ENCODE measurements at places on chromosomes 3 and 15.
A peak's percentile ranks its signal among the peaks of the same experiment; 100 is the strongest.

DNA sequence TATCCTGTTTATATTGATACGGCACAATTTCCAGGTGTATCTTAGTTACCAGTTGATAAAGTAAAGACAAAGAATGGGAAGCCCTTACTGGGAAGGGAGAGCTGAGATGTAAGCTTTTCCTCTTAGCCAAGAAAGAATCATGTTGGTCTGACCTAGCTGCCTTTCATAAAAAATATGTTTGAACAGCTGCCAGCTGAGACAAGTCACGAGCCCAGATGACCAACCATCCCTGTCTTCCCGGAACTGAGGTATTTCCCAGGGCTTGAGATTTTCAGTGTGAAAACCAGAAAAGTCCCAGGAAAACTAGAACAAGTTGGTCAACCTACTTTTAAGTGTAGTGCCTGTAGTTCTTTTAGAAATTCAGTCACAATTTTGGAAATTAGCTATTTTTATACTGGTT, 3.6 kb upstream of the MYH15 start:
- DNase-seq, result no peak

- DNase-seq, result no peak
These were observed 2.7 kb upstream of the ISL2 start for GRCh38 chr15:76333720-76334437.

- DNase-seq, result no peak
These were observed 5.2 kb downstream of the CAPN3 start for GRCh38 chr15:42364529-42364928.

DNA sequence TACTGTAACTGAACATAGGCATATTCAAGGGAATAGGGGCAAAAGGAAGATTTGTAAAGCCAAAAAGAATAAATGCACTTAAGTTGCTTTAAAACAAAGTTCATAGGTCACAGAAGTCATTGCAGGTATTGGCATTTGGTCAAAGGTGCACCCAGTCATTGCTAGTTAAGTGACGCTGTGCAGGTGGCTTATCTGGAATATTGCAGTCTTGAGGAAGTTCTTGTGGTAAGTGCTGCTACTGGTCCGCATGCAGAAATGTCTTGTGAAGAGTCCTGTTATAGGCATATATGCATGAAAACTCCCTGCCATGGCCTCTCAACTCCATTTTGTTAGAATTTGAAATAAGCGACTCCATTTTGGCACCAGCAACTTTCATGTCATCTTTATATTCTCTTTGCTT, 293.1 kb downstream of the GBE1 start:
- DNase-seq, result no peak

DNA sequence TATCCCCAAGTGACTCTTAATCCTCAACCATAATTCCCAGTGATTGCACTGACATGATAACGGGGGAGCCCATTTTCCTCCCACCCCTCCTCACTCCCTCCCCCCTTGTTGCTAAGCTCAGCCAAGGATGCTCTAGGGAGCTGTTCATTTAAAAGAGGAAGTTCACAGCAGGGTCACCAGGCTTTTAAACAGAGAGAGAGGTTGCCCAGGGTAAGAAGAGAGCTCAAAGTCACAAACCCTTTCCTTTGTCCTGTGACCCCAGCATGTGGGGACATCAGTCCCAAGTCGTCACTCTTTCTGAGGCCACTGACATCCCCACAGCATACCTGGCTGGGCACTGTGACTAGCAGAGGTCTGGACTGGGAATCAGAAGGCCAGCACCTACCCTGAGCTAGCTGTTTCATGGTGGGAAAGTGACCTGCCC, 144.1 kb downstream of the RORA start:
- no peak for DNase-seq

- DNase-seq, result no peak
These were observed 55.4 kb upstream of the SPPL2A start for GRCh38 chr15:50820808-50821382.

DNA sequence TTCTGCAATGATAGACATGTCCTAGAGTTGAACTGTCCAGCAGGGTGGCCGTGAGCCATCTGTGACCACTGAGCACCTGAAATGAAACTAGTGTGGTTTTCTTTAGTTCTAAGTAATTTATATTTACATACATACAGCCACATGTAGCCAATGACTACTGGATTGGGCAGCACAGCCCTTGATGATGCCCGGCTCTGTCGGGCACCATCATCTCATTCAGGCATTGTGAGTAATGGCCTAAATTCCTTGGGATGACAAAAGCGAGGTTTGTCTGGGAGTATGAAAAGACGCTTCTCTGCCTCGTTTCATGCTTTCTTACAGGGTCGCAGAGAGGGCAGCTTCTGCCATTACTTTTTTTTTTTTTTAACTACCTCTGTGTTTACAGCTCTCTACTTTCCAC, 251.9 kb upstream of the HES1 start:
- DNase-seq, result no peak

- DNase-seq, result no peak
These were observed 72.1 kb upstream of the ROPN1 start for GRCh38 chr3:124064050-124064449.

DNA sequence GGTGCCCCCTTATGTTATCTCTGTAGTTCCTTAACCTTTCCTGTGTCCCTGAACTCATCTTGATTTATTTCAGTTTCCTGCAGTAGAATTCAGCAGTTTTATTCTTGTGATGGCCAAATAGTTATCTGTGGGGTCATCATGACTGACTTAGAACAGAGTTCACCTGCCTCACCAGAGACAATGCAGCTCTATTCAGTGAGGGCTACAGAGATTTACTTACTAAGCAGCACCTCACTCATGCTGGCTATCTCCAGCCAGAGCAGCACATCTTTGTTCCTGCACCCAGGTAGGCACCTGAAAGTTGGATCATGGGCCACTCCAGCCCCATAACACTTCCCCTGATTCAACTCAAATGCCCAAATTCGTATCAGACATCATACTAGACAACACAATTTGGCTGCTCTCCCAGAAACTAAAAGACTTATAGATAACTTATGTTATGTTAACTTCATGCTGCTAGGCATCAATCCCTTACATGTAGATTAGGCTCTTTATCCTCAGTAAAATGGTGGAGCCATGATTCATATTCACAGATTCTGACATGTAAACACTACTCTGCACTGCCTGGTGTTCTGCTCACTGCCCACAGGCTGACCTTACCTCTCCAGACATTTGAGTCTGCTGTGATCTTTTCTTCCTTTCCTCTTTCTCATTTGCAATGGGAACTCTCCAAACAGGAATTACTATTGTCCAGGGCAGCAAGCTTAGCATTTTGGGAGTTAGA, 9.3 kb upstream of the GOLGB1 start:
- no peak for DNase-seq

GRCh38 chr3:66394019-66394752, 106.6 kb downstream of the LRIG1 start:
- no peak for DNase-seq

- no peak for DNase-seq
These were observed 9.4 kb upstream of the CRTC3 start for GRCh38 chr15:90520365-90520764.

- DNase-seq, result no peak
These were observed 66.4 kb downstream of the ASTE1 start for GRCh38 chr3:130960139-130960795.

- DNase-seq, result peak; percentile 39
These were observed 11.9 kb downstream of the GABRR3 start for GRCh38 chr3:98022978-98023820.

GRCh38 chr15:62483814-62484213, 318.7 kb upstream of the C2CD4B start:
- DNase-seq, result no peak

DNA sequence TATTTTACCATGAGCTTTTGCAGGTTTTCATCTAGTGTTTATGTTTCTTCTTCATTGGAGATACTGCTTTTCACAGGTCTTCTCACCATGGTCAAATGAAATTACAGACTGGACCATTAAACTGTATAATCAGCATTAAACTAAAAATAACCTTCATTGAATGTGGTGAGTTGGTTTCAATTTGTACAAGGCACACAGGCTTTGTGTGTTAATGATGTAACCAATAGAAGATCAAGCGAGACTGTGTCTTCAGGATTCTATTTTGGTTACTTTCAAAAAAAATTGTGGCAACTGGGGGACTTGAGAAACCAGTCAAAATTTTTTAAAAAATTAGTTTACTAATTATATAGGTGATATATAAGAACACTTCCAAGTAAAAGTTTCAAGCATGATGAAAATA, 54.3 kb upstream of the GCSAM start:
- DNase-seq, result no peak

DNA sequence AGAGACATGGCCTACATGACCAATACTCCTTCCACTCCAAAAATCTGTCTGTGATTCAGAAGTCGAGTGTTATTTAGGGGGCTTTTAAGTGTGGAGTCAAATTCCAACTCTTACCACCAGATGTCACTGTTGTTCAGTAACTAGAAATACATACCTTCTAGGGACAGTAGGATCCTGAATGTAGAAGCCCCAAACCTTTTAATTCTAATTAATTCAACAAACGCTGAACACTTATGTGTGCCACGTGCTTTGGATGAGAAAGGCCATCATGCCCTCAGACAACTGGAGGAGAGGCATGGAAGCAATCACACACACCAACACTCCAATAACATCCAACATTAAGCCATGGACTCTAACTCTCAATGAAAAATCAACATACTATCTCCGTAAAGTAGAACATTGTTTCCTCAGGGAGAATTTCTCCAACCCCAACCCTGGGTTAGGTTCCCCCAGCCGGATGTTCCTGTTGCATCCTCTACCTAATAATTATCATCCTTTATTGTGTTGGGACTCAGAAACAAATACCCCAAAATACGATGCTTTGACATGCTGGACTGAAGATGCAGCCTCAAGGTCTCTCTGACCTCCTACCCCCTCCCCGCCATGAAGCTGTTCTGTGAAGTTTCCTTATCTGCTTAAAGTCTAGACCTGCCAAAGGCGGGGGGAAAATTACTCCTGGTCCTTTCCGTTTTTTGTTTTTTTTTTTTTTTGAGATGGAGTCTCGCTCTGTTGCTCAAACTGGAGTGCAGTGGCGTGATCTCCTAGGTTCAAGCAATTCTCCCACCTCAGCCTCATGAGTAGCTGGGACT, 8.0 kb upstream of the CCDC13 start:
- peak; percentile 72 for DNase-seq

DNA sequence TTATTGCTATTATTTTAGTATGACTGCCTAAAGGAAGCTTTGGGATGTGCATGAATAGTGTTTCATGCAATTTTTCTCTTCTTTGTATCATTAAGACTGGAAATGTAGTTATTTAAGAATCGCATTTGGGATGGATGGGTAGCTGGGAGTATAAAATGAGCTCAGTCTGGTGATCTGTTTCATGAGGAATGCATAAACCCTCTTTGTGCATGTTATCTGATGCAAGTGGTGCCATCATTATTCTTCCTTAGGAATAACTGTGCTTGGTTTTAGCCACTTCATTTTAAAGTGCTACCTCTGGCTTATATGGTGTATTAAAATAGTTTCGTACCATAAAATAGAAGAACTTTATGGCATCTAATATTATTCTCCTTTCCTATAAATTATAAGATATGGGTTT, 535.6 kb downstream of the GRM7 start:
- DNase-seq, result no peak

DNA sequence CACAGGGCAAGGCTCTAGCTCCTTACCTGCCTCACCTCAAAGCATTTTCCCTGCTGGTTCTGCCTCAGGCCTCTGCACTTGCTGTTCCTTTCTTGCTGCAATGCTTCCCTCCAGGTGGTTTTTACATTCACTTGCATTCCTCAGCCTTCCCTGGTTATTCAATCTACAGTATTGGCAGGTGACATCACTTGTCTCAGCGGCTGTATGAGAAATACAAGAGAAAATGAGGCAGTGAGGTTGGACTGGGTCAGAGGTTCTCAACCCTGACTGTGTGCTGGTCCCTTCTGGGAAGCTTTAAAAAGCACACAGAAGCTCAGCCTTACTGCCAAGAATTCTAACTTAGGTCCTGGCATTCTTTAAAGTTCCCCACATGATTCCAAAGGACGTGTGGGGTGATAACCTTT, 26.7 kb downstream of the SIAH2 start:
- DNase-seq, result no peak

DNA sequence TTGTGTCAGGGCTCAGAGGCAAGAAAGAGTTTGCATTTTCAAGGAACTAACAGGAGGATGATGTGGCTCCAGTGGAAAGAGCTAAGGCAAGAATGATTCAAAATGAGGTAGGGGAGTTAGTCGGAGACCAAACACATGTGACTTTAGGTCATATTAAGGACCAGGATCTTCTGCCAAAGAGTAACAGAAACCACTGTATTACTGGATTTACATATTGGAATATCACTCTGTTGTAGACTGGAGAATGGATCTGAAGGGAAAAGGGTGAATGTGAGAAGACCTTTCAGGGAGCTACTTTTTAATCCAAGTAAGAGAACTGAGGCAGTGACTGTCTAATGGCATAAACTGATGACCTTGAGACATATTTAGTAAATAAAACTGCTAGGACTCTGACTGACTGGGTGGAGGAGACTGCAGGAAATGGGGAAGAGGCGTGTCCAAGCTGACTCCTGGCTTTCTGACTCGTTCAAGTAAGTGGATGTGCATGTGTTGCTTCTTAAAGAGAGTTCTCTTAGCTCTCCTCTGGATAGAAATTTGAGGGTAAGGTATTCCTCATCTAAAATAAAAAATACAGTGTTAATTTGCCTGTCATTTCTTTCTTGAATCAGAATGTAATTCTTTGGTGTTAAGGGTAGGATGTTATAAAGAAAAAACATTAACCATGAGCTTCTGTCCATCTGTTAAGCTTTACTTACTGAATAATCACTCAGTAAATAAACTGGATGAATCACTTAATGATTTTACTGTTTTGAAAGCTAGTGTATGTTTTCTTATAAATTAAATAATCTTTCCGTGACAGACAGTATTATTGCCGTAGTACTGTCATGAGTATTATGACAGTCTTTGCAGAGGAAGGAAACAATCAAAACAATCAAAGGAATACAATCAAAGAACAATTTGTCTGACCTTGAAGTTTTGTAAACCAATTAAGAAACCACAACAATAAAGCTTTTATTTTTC, 58.3 kb upstream of the CFAP20DC start:
- DNase-seq, result no peak

- DNase-seq, result no peak
These were observed 61.4 kb upstream of the C15orf39 start for GRCh38 chr15:75140080-75140879.

DNA sequence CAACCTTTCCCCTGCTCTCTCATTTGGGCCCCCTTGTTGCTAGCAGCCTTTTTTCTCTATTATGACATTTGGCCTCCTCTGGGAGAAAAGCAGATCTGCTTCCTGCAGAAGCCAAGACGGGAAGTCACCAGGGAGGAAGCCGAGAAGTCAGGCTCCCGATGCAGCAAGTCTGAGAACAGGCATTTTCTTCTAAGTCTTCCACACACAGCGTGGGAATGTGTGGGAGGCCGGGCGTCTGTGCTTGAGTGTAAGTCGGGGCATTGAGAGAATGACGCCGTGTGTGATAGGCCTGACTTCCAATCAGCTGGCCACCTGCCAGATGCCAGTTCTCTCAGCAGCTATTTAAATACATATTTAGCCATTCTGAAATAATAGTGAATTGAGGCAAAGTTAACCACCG, 75.8 kb upstream of the FAM98B start:
- no peak for DNase-seq

GRCh38 chr3:129412542-129413198, 15.8 kb downstream of the EFCAB12 start:
- no peak for DNase-seq

GRCh38 chr3:147420353-147421183, 11.4 kb downstream of the ZIC1 start:
- DNase-seq, result no peak

- DNase-seq, result no peak
These were observed 3.4 kb upstream of the DISP2 start for GRCh38 chr15:40354408-40355171.

GRCh38 chr15:92059036-92059970, 205.8 kb downstream of the SLCO3A1 start:
- no peak for DNase-seq
